ENCODE measurements at places on chromosomes 5 and 9. TPM values are rescaled to one million over a fixed set of nuclear protein-coding genes. Genes with fewer than 3 reads are reported as not detected.

DNA sequence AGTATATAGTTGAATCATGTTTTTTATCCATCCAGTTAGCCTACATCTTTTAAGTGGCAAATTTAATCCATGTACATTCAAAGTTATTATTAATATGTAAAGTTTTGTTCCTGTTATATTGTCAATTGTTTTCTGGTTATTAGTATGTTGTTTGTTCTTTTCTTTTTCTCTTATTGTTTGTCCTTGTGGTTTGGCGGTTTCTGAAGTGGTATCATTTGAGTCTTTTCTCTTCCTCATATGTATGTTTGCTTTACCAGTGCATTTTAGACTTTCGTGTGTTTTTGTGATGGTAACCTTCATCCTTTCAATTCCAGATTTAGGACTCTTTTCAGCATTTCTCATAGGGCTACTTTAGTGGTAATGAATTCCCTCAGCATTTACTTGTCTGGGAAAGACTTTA, 130.4 kb upstream of the RFX3 start:
- no peaks in the 10 kb centered on the region for H3K36me3 ChIP-seq
- H3K27ac ChIP-seq, result no peak overlapping the region
- no peaks in the 10 kb centered on the region for H3K27me3 ChIP-seq
- H3K4me1 ChIP-seq, result no peaks in the 10 kb centered on the region
- no peak for DNase-seq

- H3K36me3 ChIP-seq, result no peaks in the 10 kb centered on the region
- H3K27ac ChIP-seq, result no peak overlapping the region
- no peaks in the 10 kb centered on the region for H3K27me3 ChIP-seq
Measured at GRCh38 chr9:108835831-108836230, 20.0 kb downstream of the ACTL7B start.

GRCh38 chr5:121299153-121299552, 552.5 kb upstream of the FTMT start:
- H3K36me3 ChIP-seq, result no peaks in the 10 kb centered on the region
- no peak overlapping the region for H3K27ac ChIP-seq
- no peaks in the 10 kb centered on the region for H3K4me1 ChIP-seq
- H3K27me3 ChIP-seq, result no peaks in the 10 kb centered on the region
- DNase-seq, result no peak

GRCh38 chr5:155082401-155082800, 68.8 kb downstream of the KIF4B start:
- no peaks in the 10 kb centered on the region for H3K36me3 ChIP-seq
- no peak overlapping the region for H3K27ac ChIP-seq
- H3K27me3 ChIP-seq, result no peaks in the 10 kb centered on the region
- H3K4me3 ChIP-seq, result no peak overlapping the region
- DNase-seq, result no peak

- H3K27me3 ChIP-seq, result no peaks in the 10 kb centered on the region
- H3K27ac ChIP-seq, result no peak overlapping the region
- H3K4me3 ChIP-seq, result no peak overlapping the region
- no peaks in the 10 kb centered on the region for H3K4me1 ChIP-seq
- no peaks in the 10 kb centered on the region for H3K36me3 ChIP-seq
Measured at GRCh38 chr9:761793-762560, 79.5 kb upstream of the DMRT1 start.

DNA sequence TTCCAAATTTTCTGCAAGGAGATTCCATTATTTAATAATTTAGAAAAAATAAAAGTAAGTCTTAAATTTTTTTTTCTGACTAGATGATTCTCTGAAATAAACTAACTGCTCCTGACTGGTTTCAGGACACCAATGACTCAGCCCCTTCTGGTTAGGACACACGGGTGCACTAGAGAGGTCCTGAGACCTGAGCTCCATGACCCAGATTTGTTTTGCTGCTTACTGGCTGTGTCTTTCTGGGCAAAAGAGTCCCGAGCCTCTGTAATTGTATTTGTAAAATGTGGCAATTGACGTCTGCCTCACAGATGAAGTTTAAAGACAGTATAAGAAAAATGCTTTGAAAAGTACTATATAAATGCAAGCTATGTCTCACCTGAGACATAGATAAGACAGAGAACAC, 89.1 kb downstream of the SLC24A2 start:
- DNase-seq, result no peak
- H3K4me1 ChIP-seq, result no peaks in the 10 kb centered on the region
- no peak overlapping the region for H3K4me3 ChIP-seq
- H3K27ac ChIP-seq, result no peak overlapping the region
- H3K36me3 ChIP-seq, result no peaks in the 10 kb centered on the region
- no peaks in the 10 kb centered on the region for H3K27me3 ChIP-seq

GRCh38 chr5:52743970-52744369, 43.7 kb upstream of the ITGA1 start:
- peak; percentile 40 for DNase-seq
- H3K27ac ChIP-seq, result peak overlapping the region; percentile 34
- no peaks in the 10 kb centered on the region for H3K36me3 ChIP-seq
- H3K27me3 ChIP-seq, result no peaks in the 10 kb centered on the region

GRCh38 chr9:72351538-72352453, 13.2 kb downstream of the ZFAND5 start:
- no peak overlapping the region for H3K27ac ChIP-seq
- no peak overlapping the region for H3K4me3 ChIP-seq
- H3K36me3 ChIP-seq, result peaks cover 29% of the 10 kb centered on the region
- H3K27me3 ChIP-seq, result no peaks in the 10 kb centered on the region
- H3K4me1 ChIP-seq, result no peaks in the 10 kb centered on the region

GRCh38 chr9:2616692-2617377, 4.8 kb upstream of the VLDLR start:
- H3K36me3 ChIP-seq, result no peaks in the 10 kb centered on the region
- H3K4me3 ChIP-seq, result no peak overlapping the region
- DNase-seq, result no peak

GRCh38 chr9:91758491-91758981, 191.5 kb downstream of the ROR2 start:
- no peaks in the 10 kb centered on the region for H3K36me3 ChIP-seq
- H3K27me3 ChIP-seq, result no peaks in the 10 kb centered on the region
- no peaks in the 10 kb centered on the region for H3K4me1 ChIP-seq

Gene MEF2C
- 0.39 TPM for total RNA-seq

Gene SLC23A1
- total RNA-seq, result not detected

Gene SLC28A3
- total RNA-seq, result not detected

Gene WWC1
- total RNA-seq, result 2.7 TPM

Gene ECM2
- total RNA-seq, result not detected

Gene OMD
- not detected for total RNA-seq

Gene SPAAR
- total RNA-seq, result not detected

Gene CIZ1
- 156 TPM for total RNA-seq
